ENCODE measurements at places on chromosomes 6 and 20.

GRCh38 chr20:49915118-49915379 lies 280 bp downstream of the SPATA2 start:
- DNase-seq = no peak

DNA sequence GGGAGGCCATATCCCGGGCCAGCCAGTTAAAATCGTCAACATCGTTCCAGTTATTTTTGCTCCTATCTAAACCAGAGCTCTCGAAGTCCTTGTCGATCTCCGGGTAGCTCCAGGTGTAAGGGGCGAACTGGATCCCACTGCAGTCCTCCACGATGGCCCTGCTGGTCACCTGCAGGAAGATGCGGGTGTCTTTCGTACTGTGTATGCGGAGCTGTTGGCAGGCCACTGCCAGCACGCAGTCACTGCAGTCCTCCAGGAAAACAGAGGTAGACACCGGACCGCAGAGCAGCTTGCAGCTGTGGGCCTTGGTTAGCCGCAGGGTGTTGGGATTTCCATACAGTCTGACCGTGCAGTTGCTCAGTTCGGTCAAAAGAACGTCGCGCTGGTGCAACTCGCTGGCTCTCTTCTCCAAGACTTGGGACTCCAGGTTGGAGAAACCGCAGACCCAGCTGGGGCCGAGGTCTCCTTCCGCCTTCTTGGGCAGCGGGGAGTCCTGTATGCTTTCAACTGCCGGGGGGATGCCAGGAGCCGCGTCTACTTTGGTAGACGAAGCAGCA lies 742 bp downstream of the TBCC start:
- no peak for DNase-seq

DNA sequence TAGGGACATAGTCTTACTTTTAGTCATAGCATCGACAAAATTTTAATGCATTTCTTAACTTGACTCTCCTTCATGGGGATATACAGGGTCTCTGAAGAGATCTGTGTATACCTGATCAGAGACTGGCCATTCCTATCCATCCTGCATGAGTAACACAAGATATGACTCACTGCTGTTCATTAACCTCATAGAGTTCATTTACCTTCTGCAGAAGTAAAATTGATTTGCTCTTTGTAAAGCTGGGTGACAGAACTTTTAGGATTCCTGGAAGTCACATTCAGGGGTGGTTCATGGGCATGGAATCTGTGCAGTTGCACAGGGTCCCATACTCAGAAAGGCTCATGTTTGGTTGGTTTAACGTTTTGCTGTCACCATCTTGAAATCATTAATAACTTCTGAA lies 53.2 kb downstream of the PDE7B start:
- DNase-seq = no peak

GRCh38 chr6:170030821-170031471 lies 259.9 kb downstream of the DLL1 start:
- no peak for DNase-seq

GRCh38 chr6:17630511-17631073 lies 30.5 kb downstream of the FAM8A1 start:
- no peak for DNase-seq

DNA sequence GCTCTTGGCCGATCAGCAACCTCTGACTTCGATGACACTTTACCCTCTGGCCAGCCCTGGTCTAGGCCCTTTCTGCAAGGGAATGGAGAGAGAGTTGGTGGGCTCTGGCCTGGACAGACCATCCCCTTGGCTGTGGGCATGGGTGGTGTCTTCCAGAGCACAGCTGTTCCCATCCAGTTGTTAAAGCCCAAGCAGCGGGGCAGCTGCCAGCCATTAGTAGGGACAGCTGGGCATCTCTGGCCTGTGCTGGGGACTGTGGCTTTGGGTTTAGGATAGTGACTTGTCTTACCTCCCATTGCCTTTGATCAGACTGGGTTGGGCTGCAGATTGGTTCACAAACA lies 2.8 kb downstream of the CDC25B start:
- DNase-seq = no peak

GRCh38 chr6:141764388-141764787 lies 368.3 kb upstream of the GJE1 start:
- no peak for DNase-seq

- DNase-seq = no peak
Observed at GRCh38 chr20:41169162-41169690, 31.9 kb downstream of the PLCG1 start.

DNA sequence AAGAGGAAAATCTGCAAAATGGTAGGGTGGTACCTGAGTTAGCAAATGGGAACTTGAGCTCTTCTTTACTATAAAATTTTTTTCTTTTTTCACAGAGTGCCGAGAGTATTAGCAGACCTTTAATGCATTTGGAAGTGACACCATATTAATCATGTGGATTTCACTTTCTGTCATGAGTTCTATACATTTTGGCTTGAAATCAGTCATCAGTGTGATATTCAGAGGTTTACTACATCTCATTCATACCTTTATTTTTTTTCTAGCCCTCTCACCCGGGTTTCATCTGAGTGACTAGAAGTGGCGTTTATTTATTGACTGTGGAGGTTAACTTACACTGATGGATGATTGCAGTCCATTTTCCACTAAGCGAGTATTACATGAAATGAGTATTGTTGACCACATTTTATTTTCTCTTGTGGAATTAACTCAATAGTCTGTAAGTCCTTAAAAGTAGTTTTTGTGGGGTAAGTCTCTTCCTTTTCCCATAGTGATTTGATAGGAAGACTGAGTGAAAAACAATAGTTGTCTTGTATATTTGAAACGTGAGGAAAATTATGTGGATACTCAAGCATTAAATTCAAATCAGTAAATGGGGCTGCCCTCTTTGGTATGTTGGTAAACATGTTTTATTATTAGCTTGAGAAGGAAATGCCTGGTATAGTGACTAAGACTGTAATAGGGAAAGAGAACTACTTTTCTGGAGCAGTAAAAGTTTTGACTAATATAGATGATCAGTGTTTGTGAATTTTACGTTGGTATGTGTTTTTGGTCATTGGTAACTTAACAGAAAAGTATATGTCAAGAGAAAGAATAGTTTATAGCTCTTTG lies 55.5 kb downstream of the JARID2 start:
- no peak for DNase-seq

GRCh38 chr20:62617711-62618483 lies 24.4 kb upstream of the SLCO4A1 start:
- no peak for DNase-seq

GRCh38 chr6:127776320-127776719 lies 124.5 kb downstream of the THEMIS start:
- no peak for DNase-seq

DNA sequence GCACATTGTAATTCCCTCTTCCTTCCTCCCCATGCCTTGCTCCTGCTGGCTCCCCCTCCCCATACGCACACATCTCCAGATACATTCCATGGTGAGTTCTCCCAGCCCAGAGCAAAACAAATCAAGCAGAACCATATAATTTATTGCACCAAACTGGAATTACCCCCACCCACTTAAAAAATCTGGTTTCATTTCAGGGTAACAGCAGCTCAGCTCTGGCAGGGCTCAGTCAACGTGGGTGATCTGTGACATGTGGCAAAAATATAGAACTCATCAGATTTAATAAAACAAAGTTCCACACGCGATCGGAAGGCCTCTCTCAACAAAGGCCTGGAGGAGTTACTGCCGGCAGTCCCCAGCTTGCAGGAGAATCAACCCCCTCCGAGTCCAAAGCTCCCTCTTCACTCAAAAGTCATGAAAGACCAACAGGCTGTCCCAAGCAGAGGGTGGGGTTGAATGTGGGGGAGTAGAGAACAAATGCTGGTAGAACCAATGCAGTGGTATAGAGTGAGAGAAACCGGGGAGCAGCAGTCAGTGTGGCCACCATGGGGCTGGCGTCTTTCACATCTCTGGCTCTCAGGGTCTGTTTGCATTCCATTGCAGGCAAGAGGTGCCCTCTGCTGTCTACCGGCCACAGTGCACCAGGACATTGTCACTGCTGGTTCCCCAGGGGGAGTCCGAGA lies 323.3 kb upstream of the NT5E start:
- no peak for DNase-seq

GRCh38 chr20:3406481-3407039 lies 909 bp downstream of the DNAAF9 start:
- peak; percentile 58 for DNase-seq

- DNase-seq = no peak
Observed at GRCh38 chr6:79307321-79308036, 73.0 kb upstream of the HMGN3 start.

DNA sequence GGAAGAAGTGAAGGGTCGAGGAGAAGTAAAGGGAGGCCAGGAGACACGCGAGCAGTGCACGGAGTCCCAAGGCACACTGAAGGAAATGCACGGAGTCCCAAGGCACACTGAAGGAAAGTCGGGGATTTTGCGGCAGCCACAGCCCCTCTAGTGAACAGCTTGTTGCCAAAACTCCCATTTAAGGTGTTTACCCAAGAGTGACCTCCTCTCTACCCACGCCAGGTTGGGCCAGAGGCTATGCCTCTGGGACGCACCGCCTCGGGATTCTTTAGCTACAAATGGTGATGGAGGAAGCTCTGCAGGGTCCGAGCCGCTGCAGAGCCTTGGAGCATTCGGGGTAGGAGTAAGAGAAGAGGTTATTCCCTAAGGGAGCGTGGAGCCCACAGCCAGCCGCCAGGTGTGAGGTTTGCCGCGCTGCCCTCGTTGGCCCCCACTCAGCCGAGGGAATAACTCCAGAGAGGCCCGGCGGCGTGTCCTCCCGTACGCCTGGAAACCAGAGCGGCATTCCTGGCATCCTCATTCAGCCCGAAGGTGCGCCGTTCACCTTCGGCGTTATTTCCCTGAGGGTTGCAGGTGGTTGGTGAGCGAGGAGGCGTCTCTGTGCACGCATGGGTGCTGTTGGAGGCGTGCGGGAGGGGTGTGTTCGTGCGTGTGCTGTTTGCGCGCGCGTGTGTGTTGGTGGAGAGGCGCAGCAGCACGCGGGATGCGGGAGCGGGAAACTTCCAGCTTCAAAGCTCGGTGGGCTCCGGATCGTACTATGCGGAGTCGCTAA lies 3.4 kb upstream of the MAFB start:
- DNase-seq = no peak

DNA sequence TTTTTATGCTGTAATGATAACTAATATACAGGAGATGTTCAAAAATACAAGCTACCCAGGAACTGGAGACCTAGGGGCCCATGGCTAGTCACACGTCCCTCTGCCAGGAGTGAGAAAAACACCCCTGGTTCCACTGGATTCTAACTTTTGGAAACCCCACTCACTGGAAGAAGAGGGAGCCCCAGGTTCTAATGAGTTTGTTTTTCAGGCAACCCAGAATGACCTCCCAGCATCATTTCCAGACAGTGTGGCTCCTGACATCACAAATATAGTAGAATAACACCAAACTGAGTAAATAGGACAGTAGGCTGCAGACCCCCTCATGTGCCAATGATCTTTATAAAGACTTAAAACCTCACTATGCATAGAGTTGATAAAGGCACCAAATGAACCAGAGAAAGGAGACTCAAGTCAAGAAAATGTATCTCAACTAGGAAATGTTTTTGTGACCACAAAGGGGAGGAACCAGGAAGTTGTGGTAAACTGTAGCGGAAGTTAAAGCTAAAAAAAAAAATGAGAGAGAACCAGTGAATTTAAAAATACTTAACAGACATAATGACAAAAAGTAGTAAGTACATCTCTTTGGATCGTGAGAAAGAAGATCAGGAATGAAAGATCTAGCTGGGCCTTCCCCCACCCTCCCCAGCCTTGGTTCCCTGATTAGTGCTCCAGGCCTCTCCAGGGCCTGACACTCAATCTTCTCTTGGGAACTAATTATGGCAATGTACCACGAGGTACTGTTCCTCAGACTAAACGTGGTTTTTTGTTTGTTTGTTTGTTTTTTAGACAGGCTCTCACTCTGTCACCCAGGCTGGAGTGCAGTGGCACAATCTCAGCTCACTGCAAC lies 19.8 kb downstream of the HLA-E start:
- peak; percentile 92 for DNase-seq

- DNase-seq = no peak
Observed at GRCh38 chr20:35840421-35840820, 68.6 kb downstream of the PHF20 start.
